Effector CD8-positive, alpha-beta T cell (primary cell): ENCODE measurements at places on chromosomes 3 and 15.

GRCh38 chr3:127821394-127821793 is 921 bp downstream of the MGLL start:
- no peak for DNase-seq

GRCh38 chr3:193231201-193231600 is 9.8 kb upstream of the PLAAT1 start:
- DNase-seq, result no peak

- no peak for DNase-seq
These were observed 101.2 kb upstream of the KLF13 start for GRCh38 chr15:31225356-31225955.

GRCh38 chr3:6717026-6717943 is 143.6 kb upstream of the GRM7 start:
- DNase-seq, result no peak

DNA sequence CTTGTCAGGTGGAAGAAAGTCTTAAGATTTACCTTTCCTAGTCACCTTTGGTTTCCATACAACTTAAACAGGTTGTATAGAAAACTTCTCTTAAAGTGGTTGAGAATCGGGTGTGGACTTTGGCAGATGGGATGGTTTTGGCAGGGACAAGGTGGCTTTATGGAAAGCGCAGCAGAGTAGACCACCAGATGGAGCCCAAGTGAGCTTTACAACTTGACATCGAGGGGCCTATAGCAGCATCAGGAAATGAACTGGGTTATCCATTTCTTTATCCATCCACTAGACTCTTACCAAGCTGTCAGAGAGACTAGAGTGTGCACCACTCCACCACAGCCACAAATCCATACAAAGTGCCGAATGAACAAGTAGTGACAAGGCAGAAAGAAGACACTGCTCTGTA is 85.3 kb upstream of the MBNL1 start:
- DNase-seq, result peak; percentile 42

DNA sequence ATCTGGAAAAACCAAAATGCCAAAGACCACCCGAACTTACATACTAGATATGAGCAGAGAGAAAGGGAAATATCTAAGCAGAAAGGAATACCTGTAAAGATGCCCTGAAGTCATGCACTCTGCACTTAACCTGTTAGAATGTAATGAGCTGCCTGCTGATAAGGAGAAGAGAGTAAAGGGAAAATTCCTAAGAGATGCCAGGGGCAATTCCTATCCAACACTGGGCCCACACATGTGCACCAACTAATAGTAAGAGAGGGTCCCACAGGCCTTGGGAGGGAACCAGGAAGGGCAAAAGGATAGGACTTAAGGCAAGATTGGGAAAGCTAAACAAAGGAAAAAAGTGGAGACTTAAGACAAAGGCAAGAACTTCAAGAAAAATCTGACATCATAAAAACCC is 189.5 kb downstream of the NSUN3 start:
- no peak for DNase-seq

- DNase-seq, result peak; percentile 73
These were observed at the start of gene TPRA1 for GRCh38 chr3:127590593-127591465. Gene TPRA1 (minus strand): TSS chr3:127590733. CDS start chr3:127580146, 10,587 bp downstream.

- no peak for DNase-seq
These were observed 29.6 kb downstream of the PLSCR4 start for GRCh38 chr3:146221276-146221675.

DNA sequence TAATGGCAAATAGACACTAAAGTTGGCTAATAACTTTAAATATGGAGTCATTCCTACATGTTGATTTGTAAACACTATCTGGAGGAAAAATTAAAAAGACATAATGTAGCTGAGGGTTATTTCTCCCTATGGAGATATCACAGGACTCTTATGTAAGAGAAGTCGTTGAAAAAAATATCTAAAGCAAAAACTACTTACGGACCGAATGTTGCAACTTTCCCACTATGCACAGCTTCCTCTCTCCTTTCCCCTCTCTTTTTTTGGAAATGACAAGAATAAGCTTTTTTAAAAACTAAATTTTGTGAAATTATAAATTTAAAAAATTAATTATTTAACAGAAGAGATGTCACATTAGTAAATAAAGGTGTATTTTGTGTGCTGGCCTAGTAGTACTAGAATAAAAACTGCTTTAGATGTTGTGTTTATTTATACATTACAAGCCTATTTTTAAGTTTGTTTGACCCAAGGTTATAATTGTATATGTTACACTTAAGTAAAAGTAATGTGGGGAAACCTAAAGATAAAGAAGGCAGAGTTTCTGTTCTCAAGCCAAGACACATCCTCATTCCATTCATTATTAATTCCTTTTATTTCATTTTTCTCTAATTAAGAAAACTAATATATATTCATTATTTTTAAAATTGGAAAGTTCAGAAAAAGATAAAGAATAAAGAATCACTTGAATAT is 20.7 kb upstream of the PPARG start:
- no peak for DNase-seq

DNA sequence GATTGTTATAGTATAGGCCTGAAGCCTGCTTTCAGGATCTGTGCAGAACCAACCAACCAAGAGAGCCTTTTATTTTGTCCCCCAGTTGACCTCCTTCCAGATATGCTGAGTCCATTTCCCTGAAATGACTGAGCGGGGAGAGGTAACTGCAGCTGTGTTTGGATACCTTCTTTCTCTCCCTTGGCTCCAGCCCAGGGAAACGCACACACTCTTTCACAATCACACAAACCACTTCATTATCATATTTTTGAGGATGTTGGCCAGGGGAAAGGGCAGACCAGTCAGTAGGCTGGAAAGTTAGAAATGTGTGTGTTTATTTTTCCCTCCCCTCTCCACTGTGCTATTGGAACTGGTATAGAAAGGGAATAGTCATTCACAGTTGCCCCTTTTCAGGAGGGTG is 417.7 kb upstream of the TBL1XR1 start:
- no peak for DNase-seq

GRCh38 chr3:187709155-187709554 is 6.8 kb upstream of the RTP2 start:
- no peak for DNase-seq

DNA sequence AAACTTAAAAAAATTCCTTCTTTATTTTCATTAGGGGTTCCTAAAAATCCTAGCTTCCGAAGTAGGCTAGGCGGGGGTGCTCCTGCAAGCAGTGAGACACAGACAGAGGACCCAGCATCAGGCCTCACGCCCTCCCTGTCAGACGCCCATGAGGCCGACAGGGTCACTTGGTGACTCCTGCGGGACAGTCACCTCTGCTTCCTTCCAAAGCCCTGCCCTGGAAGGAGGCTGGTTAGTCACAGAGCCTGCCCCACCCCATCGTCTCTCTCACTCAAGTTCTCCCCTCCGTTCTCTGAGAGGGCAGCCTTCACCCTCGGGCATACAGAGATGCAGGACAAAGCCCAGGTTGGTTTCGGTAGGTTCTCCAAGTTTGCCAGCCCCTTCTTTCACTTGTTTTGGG is 38.6 kb downstream of the EHD4 start:
- no peak for DNase-seq

- DNase-seq, result no peak
These were observed 123.0 kb downstream of the LIPC start for GRCh38 chr15:58554758-58555157.
